Jurkat, Clone E6-1 (cell line): ENCODE measurements at places on chromosomes 2 and 18.
A peak's percentile ranks its signal among the peaks of the same experiment; 100 is the strongest.

- peak; percentile 28 for DNase-seq
These were observed 9.1 kb upstream of the MYO5B start for GRCh38 chr18:50203801-50204604.

- DNase-seq, result no peak
These were observed 7.0 kb upstream of the LDAH start for GRCh38 chr2:20829861-20830260.

DNA sequence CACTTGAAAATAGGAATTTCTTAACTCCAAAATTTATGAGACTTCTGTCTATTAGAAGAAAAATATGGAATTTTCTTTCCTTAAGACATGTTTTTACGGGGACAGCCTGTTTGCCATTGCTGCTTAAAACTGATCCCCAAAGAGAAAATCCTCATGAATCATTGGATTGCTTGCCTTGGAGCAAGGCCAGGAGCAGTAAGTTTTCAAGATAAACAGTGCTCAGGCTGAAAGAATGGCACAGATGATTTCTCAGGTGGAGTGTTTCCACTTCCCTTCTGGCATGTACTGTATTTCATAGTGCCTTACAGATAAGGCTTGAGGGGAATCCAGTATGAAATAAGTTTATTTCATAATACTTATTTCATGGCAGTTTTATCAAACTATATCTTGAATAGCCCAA lies 74.3 kb upstream of the MMADHC start:
- DNase-seq, result no peak

GRCh38 chr18:11511434-11512095 lies 97.8 kb upstream of the SLC35G4 start:
- peak; percentile 36 for DNase-seq

- DNase-seq, result no peak
These were observed 16.9 kb upstream of the ALMS1 start for GRCh38 chr2:73368781-73369180.

DNA sequence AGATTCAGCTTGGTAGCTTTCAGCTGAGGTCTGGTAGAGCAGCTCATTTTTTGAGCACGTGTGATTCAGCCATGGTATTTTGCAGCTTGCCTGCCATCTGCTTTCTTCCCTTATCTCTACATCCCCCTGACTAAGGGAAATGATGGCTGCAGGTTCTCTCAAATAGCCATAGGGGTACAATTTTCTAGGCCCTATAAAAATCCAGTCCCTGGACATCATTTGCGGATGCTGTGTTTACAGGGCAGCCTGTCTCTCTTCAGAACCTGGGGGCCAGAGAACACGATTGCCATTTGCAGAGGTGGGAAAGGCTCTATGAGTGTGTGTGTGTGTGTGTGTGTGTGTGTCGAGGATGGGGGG lies 442.7 kb upstream of the MEIS1 start:
- DNase-seq, result no peak

DNA sequence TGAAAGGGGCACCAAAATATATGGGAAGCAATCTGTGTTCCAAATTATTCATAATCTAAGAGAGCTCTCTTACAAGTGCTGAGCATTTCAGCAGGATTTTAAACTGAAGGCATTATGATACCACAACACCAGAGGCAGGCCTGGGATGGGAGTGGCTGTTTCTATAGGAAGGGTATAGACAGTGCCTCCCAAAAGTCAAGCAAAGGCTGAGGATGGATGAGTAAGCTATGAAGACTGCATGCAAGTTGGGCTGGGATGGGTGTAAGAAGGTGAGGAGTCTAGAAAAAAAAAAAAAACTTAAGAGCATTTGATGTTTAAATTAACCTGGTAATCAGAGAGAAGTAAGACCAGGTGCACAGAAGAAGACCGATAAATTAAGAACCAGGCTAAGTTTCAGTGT lies 132.5 kb downstream of the OSR1 start:
- no peak for DNase-seq

GRCh38 chr2:201366146-201366545 lies 9.0 kb upstream of the FLACC1 start:
- no peak for DNase-seq

- no peak for DNase-seq
These were observed 93.3 kb downstream of the KCNF1 start for GRCh38 chr2:11005032-11005431.
